Body of pancreas (tissue), 4 donors: ENCODE measurements at places on chromosomes 4 and X. TPM values are rescaled to one million over a fixed set of nuclear protein-coding genes. Genes with fewer than 3 reads are reported as not detected.

The SPANXB1 gene
- not detected for total RNA-seq

The STX18 gene
- 13.5 TPM for total RNA-seq

The NSG1 gene
- 1.3 TPM for total RNA-seq

The NWD2 gene
- total RNA-seq = 0.26 TPM

The PSAPL1 gene
- not detected for total RNA-seq

The KLHL4 gene
- total RNA-seq = not detected

The ANKRD50 gene
- 5.6 TPM for total RNA-seq

The BEX2 gene
- total RNA-seq = 9.9 TPM

The RPS6KA6 gene
- total RNA-seq = 3.6 TPM
